Kidney glomerular epithelial cell (primary cell): ENCODE measurements at places on chromosomes 2 and 18.

DNA sequence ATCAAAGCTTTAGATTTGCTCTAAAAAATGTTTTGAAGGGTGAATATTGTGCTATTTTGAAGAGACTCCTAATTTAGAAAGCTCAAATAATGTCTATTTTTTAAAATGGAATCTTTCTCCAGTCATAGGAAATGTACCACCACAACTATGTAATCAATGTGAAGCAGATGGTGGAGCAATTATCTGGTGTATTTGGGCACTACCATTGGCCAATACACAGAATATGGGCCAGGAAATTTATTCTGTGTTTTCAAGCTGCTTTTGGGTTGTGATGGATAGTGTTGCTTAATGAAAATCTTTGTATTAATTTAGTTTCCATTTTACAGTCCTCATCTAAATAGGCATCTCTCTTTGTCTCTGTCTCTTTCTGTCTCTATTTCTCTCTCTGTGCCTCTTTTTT lies 17.1 kb upstream of the VWC2L start:
- no peak for DNase-seq

DNA sequence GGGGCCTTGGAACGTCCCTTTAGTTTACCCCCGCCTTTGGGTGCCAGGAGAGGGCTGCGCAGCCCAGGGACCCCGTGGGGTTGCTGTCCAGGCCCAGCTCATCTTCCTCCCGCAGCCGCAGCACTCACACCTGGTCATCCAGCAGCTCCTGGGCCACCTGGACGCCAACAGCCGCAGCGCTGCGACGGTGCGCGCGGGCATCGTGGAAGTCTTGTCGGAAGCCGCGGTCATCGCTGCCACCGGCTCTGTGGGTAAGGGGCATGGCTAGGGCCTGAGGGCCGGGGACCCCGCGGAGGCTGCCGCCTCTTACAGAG lies 37.2 kb downstream of the POMC start:
- no peak for DNase-seq

GRCh38 chr2:215071676-215072075 lies 66.8 kb downstream of the ABCA12 start:
- no peak for DNase-seq

DNA sequence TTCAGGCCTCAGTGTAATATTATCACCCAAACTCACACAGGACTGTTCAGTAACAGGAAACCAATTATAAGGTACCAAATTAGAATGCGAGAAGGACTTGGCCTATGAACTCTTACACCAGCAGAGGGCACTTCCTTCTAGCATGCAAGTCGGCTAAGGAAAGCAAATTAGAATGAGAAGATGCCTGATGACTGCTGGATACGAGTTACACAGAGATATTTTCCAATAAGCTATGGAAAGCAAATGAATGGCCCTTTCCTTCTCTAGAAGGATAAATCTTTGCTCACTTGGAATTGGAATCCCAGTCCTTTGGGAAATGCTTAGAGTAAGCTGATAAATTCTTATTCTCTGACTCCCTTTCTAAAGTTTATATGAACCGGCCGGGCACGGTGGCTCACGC lies 109.8 kb downstream of the AP1S3 start:
- DNase-seq: peak; percentile 76

DNA sequence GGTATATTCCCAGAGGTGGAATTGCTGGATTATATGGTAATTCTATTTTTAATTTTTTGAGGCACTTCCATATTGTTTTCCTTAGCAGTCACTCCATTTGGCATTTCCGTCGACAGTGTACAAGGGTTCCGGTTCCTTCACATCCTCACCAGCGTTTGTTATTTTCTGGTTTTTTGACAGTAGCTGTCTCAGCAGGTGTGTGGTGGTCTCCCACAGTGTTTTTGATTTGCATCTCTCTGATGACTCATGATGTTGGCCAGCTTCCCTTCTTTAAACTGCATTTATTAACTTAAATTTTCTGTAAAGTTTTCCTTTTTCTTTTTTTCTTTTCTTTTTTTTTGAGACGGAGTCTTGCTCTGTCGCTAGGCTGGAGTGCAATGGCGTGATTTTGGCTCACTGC lies 19.7 kb downstream of the SH3BP4 start:
- DNase-seq: no peak

DNA sequence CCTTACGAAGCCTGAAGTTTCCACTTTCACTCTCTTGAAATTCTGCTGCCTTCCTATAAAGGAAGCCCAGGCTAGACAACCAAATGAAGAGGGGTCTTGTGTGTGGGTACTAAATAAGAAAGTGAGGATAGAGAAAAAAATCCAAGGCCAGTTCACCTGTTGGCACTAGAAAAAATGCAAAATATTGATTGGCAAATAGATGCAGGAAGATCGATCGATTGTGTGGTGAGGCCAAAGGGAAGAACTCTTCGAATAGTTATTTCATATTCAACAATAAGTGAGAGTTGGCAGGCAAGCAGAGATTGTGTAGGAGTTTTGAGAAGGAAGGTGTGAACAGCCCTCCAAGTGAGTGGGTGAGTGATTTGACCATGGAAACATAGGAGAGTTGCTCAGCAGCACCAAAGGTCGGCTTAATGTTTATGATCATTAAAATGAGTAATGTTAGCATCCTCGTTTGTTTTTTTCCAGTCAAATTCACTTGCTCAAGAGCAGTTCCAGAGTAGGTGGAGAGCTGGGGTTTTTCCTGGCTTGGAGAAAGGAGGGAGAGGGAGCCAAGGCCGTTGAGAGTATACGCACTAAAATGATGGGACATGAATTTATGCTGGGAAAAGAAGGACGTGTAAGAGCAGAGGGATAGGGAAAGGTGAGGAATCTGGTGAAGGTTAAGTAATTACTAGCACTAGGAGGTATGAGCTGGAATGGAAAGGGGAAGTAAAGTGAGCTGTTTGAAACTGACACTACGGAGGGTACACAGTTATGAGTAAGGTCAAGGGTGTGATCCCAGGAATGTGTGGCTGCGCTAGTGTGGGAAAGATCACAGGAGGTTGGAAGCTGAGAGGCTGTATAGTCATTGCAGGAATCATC lies 1.1 kb upstream of the NAPG start:
- peak; percentile 92 for DNase-seq

DNA sequence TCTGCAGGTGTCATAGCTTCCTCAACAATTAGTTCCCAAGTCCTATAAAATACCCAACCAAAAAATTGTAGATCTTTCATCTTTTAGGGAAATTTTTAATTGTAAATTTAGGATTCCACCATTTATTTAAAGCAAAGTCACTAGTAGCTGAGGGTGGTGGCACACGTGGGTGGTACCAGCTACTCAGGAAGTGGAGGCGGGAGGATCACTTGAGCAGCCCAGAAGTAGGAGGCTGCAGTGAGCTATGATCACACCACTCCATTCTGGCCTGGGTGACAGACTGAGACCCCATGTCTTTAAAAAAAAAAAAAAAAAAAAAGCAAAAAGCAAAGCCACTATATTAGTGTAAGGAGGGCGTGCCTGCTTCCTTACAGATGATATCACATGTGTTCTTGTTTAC lies 60.3 kb upstream of the GREB1L start:
- DNase-seq: no peak

GRCh38 chr2:229539628-229540027 lies 174.7 kb downstream of the DNER start:
- no peak for DNase-seq

- DNase-seq: no peak
Measured at GRCh38 chr2:147365622-147366021, 479.2 kb upstream of the ACVR2A start.

GRCh38 chr2:232174662-232175061 lies 203.9 kb upstream of the ALPP start:
- no peak for DNase-seq

- no peak for DNase-seq
Measured at GRCh38 chr2:164897469-164898260, 56.0 kb upstream of the COBLL1 start.

GRCh38 chr2:117170897-117171296 lies 643.6 kb upstream of the DDX18 start:
- DNase-seq: no peak

DNA sequence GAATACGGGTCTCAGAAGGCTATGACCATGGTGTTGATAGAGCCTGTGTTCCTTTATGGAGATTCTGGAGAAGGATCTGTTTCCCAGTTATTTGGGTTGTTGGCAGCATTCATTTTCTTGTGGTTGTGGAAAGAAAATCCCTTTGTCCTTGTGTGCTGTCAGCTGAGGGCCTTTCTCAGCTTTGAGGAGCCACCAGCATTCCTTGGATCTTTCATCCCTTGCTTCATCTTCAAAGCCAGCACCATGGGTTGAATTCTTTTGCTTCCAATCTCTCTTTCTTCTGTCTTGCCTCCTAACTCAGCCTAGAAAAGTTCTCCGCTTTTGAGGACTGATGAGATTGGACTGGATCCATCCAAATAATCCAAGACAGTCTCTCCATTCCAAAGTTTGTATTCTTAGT lies 103.2 kb upstream of the MMADHC start:
- DNase-seq: no peak

- DNase-seq: no peak
Measured at GRCh38 chr2:59892398-59892797, 661.1 kb downstream of the BCL11A start.

GRCh38 chr18:58843688-58844035 lies 21.0 kb upstream of the ZNF532 start:
- DNase-seq: no peak

DNA sequence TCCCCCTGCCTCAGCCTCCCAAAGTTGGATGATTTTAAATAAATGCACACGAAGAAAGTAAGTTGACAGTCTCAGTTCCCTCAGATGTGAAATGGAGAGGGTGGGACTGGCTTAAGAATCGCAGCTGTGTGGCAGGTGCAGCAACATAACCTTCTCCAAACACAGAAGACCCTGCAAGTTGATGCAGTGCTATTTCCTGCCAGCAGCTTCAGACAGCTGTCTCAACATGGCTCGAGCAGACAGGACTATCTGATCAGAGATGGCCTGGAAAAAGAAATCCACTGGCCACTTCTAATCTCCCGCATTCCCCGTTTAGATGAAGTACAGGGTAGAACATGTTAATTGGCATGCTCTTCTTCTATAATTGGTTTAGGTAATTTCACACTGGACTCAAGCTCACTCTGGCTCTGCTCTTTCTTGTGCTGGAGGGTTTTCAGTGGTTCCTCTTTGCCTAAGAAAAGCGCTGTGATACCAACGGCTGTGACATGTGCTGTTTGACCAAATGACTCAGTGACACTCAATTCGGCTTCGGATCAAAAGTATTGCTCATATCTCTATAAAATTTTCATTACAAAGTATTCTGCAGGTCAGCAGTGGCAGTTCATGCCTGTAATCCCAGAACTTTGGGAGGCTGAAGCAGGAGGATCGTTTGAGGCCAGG lies 40.2 kb downstream of the MYOM1 start:
- no peak for DNase-seq

GRCh38 chr2:169225233-169225750 lies 137.0 kb downstream of the LRP2 start:
- peak; percentile 6 for DNase-seq

DNA sequence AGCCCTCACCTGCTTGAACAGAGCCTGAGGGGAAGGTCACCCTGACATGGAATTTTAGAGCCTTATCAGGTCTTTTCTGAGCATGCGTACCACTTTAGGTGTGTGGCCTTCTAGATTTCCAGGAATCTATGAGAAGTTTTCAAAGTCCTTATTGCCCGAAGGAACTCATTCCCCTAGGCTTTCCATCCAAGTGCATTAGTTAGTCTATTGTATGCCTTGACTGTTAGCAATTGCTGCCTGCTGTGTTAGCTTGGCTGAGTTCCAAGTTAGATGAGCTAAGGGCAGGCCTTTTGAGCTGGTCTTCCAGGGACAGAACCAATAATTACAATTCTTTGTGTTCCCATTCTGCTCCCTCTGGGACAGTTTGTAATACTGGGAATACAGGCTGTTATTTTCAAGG lies 30.8 kb upstream of the PUM2 start:
- peak; percentile 6 for DNase-seq

- DNase-seq: no peak
Measured at GRCh38 chr2:143521396-143521795, 392.2 kb downstream of the ARHGAP15 start.

DNA sequence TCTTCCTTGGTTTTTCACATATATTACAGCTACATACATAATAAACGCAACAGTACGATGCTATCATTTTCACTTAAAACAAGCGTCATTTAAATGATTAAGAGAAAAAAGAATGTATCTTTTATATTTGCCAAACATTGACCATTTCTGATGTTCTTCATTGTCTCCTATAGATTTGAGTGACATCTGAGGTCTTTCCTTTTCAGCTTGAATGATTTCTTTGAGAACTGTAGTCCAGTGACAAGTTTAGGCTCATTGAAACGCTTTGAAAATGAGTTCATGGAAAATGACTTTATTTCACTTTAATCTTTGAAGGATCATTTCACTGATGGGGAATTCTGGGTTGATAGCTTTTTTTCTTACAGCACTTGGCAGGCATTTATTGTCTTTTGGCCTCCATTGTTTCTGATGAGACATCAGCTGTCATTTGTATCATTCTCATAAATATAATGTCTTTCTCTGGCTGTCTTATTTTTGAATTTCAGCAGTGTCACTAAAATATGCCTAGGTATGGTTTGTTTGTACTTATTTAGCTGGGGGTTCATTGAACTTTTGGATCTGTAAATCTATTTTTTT lies 10.9 kb downstream of the TGIF1 start:
- DNase-seq: no peak

DNA sequence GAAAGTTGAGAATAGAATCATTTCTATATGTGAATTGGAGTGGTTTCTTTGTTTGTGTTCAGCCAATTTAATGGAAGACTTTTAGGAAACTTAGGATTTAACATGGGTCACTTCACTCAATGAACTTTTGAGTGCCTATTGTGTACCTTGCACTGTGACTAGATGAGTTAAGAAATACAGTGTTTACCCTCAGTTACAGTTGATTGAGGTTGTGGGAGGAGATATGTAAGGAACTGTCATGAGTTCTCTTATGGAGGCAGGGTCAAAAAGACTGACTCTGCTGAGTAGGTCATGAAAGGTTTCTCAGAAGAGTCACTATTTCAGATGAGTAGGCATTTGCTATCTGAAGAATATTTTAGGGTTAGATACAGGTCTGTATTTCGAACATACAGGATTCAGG lies 98.6 kb downstream of the RAB3GAP1 start:
- DNase-seq: peak; percentile 16

GRCh38 chr18:79422022-79422782 lies 26.5 kb downstream of the NFATC1 start:
- no peak for DNase-seq

DNA sequence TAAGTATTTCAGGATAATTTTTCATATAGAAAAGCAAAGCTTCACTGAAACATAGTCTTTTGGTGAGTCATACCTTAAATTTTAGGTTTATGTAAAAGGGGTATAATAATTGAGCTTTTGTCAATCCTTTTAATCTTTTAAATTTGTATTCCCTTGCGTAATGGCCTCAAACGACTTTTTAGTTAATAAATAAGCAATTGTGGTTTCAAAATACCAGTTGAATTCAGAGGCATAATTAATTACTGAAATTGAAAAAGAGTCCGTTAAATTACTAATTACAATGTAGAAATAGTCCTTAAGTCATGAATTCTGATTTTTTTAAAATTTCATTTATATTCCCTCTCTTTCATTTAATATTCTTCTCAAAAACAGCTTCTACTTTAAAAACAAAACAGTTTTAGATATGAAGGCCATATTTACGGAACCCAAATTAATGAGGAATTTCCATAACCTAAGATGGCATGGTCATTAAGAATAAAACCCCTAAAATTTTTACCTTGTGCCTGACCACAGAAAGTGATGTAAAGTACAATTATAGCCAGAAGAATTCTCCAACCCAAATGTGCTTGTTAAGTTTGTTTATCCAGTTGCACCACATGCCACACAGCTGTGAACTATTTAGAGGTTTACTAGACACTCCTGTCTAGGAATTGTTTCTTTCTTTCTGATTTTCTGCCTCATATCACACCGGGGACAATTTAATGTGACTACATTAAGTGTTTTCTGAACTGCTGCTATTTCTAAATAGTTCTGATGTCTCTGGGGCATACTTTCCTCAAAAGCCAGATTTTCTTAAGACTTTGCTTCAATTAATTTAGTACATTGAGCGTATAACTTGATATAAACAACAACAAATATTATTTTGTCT lies 60.7 kb upstream of the ITGA4 start:
- no peak for DNase-seq
